ENCODE measurements at places on chromosomes 1 and 21.
A peak's percentile ranks its signal among the peaks of the same experiment; 100 is the strongest.

GRCh38 chr1:32828341-32828740, 10.9 kb downstream of the S100PBP start:
- DNase-seq, result peak; percentile 16

DNA sequence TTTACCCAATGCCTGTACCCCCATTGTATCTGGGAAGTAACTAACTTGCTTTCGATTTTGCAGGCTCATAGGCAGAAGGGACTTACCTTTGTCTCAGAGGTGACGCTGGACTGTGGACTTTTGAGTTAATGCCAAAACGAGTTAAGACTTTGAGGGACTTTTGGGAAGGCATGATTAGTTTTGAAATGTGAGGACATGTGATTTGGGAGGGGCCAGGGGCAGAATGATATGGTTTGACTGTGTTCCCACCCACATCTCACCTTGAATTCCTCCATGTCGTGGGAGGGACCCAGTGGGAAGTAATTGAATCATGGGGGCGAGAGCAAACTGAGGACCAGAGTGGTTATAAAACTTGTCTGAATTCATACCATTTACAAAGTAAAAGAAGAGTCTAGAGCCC, 77.1 kb upstream of the HOOK1 start:
- DNase-seq, result no peak

DNA sequence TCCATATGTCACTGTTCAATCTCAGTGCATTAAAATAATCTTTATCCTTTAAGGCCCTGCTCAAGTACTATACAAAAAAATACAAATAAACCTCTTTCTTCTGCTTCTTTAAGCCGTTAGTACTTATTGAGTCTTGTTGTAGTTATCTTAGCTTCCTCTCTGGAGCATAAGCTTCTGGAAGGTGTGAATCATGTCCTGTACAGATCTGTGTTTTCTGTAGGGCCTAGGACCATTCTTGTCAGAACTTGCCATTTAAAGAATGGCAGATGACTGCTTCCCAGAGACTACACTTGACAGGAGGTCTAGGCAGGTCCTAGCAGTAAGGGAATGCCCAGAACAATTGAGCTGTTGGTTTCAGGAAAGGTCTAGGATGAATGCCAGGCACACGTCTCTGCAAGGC, 12.9 kb downstream of the NEK7 start:
- no peak for DNase-seq

GRCh38 chr1:174005032-174005431, 17.1 kb downstream of the RC3H1 start:
- DNase-seq, result peak; percentile 10

- no peak for DNase-seq
Measured at GRCh38 chr1:17538428-17539117, 925 bp upstream of the ARHGEF10L start.

GRCh38 chr1:13823936-13824335, 123.9 kb downstream of the PRDM2 start:
- DNase-seq, result no peak

DNA sequence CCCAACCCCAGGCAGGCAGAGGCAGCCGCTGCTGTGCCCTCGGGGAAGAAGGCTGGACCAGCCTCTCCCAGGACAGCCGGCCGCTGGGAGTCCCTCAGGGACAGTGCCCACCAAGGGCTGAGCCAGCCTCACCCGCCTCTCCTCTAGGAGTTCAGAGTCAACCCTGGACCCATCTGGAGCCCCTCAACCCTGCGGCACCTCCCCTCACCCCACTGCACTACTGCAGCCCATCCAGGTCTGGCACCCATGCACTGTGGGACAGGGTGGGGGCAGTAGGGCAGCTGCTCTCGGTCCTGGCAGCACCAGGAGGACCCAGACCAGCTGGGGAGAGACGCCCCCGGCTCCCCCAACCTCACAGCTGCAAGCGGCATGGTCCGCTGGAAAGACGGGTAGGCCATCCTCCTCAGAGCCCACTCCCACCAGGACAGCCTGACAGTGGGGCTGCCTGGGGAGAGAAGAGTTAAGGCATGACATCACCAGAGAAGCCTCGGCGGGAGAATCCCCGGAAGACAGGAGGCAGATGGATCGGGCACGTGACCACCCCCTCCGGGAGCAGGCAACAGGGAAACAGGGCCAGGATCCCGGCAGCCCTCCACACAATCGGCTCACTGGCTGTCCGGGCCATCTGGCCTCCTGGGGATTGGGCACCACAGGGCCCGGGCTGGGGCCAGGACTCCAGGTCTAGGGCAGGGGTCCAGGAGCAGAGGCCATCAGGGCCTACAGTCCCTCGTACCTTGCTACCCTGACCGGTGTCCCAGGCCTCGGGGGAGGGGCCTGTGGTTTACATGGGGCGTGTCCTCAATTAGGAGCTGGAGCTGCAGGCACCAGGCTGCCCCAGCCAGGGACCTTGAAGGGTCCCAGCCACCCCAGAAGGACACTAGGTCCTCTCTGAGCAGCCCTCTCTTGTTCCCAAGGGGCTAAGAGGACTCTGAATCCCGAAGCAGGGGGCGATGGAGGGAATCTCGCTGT, 3.1 kb downstream of the ACAP3 start:
- DNase-seq, result peak; percentile 53

DNA sequence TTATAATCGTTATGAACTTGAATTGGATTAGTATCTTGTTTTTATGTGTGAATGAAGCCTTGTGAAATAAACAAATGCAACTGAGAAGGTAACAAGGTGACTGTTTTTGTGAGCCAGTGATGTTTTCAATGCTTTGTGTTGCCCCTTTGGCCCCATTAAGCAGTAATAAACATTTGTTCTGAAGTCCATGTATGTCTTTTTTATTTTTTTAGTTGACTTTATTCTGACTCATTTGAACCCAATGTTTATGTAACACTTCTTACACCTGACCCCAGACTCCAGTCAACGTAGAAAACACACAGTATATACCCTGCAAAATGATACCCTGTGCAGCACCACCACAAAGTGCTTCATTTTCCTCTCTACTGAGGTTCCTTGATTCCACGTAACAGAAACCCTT, 4.6 kb upstream of the CACYBP start:
- no peak for DNase-seq

DNA sequence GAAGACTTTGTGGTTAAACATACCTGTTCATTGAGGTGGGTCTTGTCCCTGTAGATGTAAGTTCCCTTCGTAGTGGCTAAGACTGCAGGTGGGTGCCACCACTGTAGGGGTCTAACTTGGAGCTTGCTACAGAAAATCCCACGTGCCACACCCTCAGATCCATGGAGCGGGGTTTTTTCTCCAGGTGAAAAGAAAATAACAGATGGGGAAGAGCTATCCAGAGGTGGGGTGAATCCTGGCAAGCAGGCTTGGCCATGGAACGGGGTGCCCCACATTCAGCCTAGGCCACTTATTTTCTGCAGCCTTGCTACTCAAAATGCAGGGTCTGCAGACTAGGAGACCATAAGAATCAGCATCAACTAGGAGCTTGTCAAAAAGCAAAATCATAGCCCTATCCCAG, 24.0 kb downstream of the EXOC8 start:
- DNase-seq, result no peak

DNA sequence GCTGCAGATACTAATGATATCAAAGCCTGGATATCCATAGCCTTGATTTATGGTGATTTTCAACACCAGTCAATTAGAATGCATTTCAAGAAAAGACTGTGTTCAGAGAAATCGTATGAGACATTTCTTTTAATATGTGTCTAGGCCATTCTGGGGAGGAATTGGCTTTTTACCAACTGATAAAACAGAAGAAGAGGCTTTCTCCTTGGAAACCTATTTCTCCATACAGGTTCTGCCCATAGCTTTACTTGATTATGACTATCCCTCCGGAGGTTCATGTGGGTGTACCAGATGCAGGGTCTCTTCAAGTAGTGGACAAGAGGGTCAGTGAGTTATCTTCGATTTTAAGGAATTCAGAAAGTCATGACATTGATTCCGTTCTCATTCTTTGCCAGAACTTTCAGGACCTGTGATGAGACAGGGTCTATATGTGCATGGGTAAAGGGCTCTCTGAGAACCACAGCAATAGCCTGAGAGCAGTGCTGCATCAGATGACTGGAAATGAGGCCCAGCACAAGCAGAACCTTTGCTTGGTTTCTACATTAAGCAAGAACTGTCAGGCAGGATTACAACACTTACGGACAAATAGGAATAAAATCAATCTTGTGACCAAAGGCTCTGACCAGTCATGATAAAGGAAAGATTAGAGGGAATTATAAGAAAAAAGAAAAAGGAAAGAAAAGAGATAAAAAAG, 263.7 kb upstream of the SGIP1 start:
- peak; percentile 86 for DNase-seq

GRCh38 chr1:23957096-23957495, 2.5 kb upstream of the PNRC2 start:
- no peak for DNase-seq

DNA sequence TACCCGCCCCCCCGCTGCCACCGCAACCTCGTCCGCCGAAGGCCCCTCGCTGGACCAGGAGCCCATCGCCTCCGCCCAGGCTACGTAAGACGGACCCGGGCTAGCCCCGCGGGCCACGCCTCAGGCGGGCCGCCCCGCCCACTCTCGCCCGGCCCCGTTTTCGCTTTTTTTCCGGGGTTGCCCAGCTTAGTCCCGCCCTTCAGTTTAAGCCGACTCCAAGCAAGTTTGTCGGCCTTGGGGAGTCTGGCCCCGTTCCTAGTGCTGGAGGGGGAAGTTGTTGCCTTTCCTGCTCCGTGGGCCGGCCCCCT, 3.0 kb downstream of the RUSC1 start:
- peak; percentile 95 for DNase-seq

DNA sequence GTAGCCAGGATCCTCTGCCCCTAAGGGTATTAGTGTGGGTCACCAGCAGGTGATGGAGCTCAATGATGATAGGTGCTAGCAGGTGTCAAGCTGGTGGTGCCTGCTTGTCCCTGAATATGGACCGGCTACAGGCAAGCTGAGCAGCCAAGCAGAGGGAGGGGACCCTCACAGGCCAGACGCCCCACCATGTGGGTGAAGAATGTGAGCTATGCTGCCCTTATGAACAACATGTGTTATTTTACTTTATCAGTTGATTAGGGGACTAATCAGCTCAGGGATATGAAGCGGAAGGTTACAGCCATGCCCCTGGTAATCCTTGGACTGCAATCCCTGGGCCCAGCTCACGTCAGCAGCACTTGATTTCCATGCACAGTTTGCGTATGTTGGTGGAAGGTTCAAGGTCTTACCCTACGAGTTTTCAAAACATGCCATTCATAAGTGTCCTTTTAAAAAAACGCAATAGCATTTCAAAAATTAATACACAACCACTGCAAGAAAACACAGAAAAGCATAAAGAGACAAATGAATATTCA, 106.0 kb downstream of the CDC7 start:
- no peak for DNase-seq

- no peak for DNase-seq
Measured at GRCh38 chr1:43432907-43433306, 20.8 kb downstream of the HYI start.

GRCh38 chr1:214310010-214310409, 29.1 kb downstream of the SMYD2 start:
- DNase-seq, result peak; percentile 74

DNA sequence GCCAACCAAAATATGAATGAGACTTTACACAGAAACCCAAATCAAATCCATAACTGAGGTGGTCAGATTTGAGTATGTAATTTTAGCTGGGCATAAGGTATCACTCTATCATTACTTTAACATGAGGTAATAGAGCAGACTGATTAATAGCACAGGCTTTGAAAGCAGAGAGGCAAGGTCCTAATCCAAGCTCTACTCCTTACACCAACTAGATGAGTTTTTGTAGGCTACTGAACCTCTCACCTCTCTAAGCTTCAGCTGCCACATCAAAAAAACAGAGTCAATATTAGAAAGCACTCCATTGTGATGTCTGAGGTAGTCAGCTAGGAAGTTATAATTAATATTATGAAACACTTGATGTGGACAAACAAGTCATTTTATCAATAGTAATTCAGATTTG, 63.7 kb downstream of the ARID4B start:
- DNase-seq, result no peak

GRCh38 chr1:203592730-203593129, 33.9 kb upstream of the ATP2B4 start:
- peak; percentile 73 for DNase-seq

Measured in suppressor macrophage treated with lipopolysaccharide for 4 hours (primary cell).